Amniotic stem cell (primary cell): ENCODE measurements at places on chromosomes 4 and X.

DNA sequence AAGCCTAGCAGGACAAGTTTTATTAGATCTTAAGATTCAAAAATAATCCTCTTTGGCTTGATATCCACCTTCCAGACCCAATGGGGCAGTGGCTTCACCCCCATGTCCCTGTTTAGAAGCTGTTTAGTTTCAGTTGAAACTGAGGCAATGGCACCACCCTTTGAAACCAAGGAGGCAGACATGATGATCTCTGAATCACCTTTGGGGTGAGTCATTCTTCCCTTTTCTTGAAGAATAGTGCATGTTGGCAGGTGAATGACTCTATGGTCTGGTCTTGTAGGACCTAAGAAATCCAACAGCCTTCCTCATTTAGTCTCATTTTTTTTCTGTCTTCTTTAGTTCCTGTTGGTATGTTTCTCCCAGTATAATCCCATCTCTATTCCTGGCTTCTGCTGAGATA, 29.5 kb upstream of the BMP15 start:
- no peak for DNase-seq

GRCh38 chrX:40260146-40260747, 162.5 kb upstream of the BCOR start:
- no peak for DNase-seq

DNA sequence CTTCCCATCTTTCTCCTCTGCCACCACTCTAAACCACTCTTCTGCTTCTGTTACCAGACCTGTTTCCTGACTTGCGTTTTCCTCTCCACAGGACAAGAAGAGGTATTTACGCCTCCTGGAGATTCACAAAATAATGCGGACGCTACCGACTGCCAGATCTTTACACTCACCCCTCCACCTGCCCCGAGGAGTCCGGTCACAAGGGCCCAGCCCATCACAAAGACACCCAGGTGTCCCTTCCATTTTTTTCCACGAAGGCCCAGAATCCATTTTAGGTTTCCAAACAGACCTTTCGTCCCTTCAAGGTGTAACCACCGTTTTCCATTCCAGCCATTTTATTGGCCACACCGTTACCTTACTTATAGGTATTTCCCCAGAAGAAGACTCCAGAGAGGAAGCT, 8.2 kb downstream of the ODAPH start:
- no peak for DNase-seq

- no peak for DNase-seq
Observed at GRCh38 chrX:119186763-119187162, 49.3 kb upstream of the PGRMC1 start.

DNA sequence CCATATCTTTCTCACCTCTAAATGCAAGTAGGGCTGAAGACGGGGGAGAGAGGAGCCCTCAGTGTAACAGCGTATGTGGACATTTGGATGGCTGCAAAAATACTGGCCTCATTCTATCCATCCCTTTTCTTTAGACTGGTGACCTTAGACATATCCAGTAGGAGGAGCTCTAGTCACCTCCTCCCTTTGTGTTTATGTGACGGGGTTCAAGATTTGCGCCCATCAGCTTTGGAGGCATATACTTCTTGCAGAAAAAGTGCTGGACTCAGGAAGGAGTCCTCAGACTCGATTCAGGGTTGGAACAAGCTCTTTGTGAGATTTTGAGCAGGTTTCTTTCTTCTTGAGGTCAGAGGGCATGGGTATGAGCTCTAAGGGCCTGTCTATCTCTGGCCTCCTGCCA, 86.2 kb downstream of the MAMLD1 start:
- DNase-seq = no peak

- DNase-seq = no peak
Observed at GRCh38 chr4:113849771-113850170, 88.2 kb upstream of the CAMK2D start.

DNA sequence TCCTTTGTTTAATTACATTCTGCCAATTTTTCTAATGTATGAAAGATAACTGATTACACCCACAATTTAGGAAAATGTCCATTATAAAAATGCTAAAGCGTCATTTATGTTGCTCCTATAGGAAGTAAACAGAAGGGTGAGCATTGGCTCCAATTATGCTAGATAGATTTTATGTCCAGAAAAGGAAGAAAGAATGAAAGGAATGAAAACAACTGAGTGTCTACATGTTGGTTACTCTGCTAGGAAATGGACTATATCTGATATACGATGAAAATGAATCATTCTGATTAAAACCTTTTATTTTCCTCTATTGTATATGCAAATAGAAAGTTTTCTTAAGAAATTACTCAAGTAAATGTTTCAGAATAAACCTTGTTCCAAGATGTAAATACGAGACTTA, 1.6 kb downstream of the ENAM start:
- DNase-seq = no peak

- no peak for DNase-seq
Observed at GRCh38 chr4:164095313-164096110, 601.0 kb downstream of the TMA16 start.

DNA sequence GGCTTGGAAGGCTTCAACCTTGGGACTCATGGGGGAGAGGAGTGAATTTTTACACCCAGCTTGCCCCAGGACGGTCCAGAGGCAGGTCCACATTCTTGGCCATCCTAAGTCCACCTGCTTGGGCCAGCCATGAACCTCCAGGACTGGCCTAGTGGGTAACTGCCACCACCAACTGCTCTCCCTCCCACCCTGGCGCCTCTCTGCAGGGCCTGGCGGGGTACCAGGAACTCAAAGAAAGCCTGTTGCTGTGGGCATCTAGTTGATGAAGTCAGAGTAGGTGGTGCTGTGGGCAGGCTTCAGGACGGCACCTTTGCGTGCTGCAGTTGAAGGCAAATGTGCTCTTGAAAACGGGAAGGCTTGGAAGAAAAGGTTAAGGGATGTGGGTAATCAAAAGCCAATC, 12.0 kb downstream of the BCOR start:
- DNase-seq = no peak

- DNase-seq = no peak
Observed at GRCh38 chrX:154355094-154355775, 19.2 kb downstream of the FLNA start.

GRCh38 chr4:77877167-77877566, 14.5 kb downstream of the MRPL1 start:
- DNase-seq = no peak

DNA sequence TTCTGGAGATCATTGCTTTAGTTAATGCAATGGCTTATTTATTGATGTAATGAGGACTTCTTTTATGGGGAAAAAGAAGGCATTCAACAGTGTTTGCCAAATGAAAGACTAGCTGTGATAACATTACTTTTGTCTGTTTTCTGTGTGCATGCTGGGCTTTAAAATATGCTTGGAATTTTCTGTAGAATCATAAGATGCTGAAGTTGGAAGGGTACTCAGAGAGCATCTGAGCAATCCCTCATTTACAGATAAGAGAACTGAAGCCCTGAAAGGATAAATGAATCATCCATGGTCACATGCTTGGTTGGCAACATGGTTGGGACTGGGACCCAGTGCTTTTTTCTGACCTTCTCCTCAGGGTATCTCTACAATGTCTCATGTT, 31.4 kb upstream of the PITX2 start:
- no peak for DNase-seq

DNA sequence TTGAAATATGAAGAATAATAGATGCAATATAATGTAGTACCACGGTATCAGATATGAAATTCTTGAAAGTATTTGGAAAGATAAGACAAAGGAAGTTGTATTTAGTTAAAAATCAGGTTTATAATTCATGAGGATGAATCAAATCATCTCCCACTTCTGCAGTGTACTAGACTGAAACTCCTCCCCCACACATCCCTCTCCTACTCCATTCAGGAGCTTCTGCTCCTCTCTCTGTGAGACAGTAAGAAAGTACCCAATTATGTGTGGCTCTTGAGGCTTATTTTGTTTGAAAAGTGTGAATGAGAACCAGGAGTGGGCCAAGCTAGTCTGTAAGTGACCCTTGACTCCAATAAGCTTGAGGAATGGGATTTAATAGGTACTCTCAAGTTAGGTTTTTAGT, 9.5 kb downstream of the SLAIN2 start:
- DNase-seq = no peak

DNA sequence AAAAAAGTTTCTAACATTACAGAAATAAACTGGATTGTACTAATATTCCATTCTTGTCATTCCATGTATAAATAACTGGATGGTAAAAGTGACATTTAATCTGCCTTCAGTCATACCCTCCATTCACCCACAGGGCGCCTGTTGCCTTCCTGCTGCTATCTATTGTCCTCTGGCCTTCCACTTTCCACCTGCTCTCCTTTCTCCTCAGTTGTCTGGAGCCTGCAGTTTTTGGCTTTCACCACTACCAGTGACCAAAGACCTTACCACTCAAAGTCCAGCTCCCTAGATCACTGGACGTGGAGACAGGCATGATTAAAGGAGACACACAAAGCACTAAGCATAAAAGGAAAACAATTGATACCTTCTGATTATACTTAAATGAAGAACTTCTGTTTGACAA, 46.2 kb upstream of the NHS start:
- DNase-seq = no peak

- DNase-seq = no peak
Observed at GRCh38 chr4:10273030-10273429, 156.4 kb upstream of the WDR1 start.

GRCh38 chr4:152709675-152710438, 30.1 kb upstream of the TMEM154 start:
- no peak for DNase-seq

- no peak for DNase-seq
Observed at GRCh38 chr4:110172972-110173371, 25.4 kb downstream of the ELOVL6 start.

DNA sequence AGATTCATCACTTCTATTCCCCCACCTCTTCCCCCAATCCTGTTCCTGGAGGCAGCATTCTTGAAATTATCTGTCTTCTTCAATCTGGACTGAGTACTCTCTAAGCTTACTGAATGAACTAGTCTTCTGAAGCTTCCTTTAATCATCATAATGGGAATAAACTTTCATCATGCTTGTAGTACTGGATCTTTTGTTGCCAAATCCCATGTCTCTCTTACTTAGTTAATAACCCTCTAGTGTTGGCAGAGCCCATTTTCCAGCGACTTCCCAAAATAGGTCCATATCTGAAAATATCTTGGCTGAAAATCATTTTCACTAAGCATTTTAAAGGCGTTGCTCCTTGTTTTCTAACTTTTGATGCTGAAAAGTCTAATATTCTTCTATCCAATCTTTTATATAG, 39.6 kb downstream of the RPS6KA3 start:
- no peak for DNase-seq

- DNase-seq = no peak
Observed at GRCh38 chr4:7387925-7388324, 46.8 kb downstream of the PSAPL1 start.
